ENCODE measurements at places on chromosomes 12 and 14. TPM values are rescaled to one million over a fixed set of nuclear protein-coding genes. Genes with fewer than 3 reads are reported as not detected.
A peak's percentile ranks its signal among the peaks of the same experiment; 100 is the strongest.

PLEKHH1 gene
- 3.5 TPM for total RNA-seq

RHOJ gene
- total RNA-seq, result 10.2 TPM

CEP83 gene
- total RNA-seq, result 14.4 TPM

CFAP73 gene
- total RNA-seq, result not detected

METAP2 gene
- 70.3 TPM for total RNA-seq

SLC38A4 gene
- 1.4 TPM for total RNA-seq

GRCh38 chr14:99327458-99328250 lies 55.7 kb upstream of the BCL11B start:
- no peak for DNase-seq

- DNase-seq, result no peak
Observed at GRCh38 chr12:132606466-132606865, 3.9 kb downstream of the LRCOL1 start.

DNA sequence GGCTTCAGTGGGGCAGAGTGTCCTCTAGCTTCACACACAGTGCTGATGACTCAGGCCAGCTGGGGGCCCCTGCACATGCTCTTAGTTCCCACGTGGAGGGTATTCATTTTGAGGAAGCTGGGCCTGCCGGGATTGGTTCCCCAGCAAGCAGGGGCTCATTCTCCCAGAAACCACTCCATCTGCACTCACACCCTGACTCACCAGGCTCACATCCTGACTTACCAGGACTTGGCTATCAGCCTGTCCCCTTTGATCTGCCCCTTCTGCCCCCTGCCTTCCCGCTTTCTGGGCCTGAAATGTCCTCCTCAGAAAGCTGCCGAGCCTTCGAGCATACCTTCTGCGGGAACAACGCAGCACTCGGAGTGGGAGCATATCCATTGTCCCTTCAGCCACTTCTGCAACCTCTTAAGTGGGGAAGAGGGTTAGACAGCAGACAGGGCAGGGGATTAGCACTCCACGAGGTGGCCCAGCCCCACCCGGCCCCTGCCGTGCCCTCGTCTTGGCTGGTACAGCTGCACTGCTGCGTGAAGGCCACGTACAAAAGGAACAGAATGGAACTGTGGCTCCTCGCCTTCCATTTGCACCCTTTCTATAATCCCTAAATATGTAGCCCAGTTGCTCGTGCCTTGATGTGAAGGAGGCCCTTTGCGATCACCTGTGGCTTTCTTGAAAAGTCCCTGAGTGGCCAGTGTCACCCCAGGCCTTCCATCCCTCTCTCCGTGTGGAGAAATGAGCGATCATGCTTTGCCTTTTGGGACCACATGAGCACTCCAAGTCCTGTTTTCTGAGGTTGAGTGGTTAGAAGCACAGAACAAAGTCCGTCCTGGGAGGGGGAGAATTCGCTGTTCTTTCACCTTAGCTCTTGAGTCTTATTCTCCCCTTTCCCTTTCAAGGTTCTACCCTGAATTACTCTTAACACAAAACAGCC lies 26.1 kb downstream of the TPCN1 start:
- no peak for DNase-seq

DNA sequence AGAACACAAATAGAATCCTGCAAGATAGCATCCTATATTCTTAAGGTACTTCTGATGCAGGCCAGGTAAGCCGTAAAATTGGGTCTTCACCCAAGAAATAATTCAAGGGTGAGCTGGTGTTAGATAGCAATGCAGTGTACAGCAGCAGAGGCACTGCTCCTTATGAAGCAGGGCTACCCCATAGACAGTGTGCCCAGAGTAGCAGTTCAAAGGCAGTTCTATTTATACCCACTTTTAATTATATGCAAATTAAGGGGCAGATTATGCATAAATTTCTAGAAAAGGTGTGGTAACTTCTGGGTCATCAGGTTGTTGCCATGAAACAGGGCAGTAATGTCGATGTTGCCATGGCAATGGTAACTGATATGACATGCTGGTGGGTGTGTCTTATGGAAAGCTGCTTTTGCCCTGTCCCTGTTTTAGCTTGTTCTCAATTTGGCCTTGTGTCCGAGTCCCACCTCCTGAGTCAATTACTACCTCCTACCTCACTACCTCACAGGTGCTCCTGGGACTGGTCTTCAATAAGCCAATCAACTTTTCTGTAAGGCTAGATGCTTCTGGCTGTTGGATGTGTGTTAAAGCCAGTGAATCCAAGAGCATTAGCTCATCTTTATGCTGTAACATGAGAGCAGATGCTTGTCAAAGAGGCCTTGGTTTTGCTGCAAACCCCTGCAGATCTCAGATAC lies 61.0 kb downstream of the PPM1A start:
- DNase-seq, result no peak

DNA sequence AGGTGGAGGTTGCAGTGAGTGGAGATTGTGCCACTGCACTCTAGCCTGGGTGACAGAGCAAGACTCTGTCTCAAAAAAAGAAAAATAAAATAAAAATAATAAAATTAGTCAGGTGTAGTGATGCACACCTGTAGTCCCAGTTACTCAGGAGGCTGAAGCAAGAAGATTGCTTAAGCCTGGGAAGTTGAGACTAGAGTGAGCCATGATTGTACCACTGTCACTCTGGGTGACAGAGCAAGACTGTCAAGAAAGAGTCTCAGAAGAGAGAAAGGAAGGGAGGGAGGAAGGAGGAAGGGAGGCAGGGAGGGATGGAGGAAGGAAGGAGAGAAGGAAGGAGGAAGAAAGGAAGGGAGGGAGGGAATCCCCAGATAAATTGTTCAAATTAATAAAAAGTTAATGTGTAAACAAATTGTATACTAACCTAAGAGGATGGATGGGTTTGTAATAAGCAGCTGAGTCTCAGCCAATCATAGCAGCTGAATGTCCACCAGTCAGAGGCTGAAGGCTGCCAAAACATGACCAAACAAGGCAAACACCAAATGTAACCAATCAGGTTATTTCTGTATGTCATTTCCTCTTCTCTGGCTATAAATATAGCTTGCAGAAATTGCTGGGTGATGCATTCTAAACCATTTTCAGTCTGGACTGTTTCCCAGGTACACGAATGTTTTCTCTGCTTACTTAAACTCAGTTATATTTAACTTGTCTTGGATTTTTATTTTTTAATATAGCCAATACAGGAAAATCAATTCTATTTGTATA lies 6.1 kb upstream of the CDCA4 start:
- no peak for DNase-seq

- DNase-seq, result no peak
Observed at GRCh38 chr14:21317398-21317797, 37.5 kb downstream of the RPGRIP1 start.

DNA sequence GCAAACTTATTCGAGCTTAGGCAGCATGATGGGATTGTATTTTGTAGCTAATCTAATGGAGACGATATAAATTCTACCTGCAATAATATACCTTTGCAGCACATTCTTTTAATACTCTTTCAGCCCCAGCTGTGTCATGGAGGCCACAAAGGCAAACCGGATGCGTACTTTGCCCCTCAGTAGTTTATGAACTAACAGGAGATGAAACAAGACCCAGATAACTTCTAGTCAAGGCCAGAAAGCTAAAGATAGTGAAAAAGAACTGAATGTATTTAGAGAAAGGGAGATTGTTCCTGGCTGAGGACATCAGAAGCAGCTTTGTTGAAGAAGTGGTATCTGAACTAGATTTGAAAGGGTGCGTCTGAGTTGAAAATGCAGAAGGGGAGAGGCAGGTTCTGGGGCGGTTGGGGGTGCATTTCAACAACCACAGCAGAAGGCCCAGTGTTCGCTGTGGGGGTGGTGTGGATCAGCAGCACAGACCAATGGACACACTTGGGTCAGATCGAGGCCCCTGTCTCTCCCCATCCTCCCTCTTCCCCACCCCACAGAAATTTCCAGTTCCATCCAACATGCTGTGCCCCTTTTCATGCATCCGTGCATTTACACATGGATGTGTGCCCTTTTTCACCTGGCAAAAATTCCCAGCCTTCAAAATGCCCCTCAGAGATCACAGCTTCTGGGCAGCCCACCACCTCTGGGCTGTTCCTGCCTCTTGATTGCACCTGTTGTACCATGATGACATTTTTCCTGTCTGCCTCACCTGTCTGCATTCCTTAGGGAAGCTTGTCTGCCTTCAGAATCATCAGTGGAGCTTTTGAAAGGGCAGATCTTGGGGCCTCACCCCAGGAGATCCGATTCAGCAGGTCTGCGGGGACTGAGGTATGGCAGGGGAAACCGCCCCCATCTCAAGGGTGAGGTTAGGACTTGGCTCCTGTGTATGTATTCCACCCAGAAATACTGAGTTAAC lies 2.2 kb downstream of the ZNF839 start:
- no peak for DNase-seq

DNA sequence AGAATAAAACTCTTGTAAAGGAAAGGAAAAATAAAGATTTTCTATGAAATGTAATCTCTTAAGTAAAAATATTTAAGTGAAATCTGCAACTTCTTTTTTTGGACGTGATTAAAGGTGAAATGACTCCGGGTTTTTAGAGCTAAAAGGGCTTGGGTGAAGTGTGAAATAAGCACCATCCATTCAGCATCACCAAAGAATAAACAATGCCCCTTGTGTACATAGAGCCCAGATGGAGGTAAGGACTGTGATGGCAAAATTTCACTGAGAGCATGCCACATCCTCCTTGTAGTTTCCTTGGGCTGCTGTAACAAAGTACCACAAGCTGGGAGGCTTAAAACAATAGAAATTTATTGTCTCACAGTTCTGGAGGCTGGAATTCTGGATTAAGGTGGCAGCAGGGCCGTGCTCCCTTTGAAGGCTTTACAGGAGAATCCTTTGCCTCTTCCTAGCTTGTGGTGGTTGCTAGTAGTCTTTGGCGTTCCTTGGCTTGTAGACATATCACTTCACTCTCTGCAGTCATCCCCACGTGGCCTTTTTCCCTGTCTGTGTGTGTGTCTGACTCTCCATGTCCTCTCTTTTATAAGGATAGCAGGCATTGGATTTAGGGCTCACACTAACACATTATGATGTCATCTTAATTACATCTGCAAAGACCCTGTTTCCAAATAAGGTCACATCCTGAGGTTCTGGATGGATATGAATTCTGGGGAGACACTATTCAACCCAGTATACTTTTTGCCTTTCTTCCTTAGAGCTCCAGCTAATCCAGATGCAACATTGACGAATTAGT lies 24.2 kb downstream of the ZNF664 start:
- no peak for DNase-seq

DNA sequence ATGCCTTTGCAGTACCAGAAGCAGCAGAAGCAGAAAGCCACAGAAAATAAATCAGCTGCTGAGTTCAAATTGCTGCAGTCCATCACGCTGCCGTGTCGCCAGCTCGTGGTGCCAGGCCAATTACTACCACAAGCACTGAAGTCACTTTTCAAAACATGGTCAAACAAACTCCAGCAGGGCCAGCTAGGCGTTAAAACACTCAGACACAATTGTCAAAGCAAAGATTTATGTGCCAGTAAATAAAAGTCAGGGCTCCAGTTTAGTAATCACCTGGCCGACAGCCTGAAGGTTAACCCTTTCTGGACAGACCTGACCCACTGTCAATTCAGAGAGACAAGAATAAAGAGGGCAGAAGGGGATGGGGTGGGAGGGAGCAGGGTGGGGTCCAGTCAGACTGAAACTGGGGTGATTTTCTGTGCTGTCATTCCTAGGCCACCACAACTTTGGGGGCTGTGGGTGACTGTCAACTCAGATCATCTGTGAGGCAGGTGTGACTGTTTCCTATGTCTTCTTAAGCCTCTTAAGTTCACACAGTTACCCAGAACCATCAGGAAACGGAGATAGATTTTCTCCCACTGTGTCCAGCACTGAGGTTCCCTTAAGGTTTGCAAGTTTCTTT lies 109.8 kb upstream of the FUT8 start:
- DNase-seq, result no peak

DNA sequence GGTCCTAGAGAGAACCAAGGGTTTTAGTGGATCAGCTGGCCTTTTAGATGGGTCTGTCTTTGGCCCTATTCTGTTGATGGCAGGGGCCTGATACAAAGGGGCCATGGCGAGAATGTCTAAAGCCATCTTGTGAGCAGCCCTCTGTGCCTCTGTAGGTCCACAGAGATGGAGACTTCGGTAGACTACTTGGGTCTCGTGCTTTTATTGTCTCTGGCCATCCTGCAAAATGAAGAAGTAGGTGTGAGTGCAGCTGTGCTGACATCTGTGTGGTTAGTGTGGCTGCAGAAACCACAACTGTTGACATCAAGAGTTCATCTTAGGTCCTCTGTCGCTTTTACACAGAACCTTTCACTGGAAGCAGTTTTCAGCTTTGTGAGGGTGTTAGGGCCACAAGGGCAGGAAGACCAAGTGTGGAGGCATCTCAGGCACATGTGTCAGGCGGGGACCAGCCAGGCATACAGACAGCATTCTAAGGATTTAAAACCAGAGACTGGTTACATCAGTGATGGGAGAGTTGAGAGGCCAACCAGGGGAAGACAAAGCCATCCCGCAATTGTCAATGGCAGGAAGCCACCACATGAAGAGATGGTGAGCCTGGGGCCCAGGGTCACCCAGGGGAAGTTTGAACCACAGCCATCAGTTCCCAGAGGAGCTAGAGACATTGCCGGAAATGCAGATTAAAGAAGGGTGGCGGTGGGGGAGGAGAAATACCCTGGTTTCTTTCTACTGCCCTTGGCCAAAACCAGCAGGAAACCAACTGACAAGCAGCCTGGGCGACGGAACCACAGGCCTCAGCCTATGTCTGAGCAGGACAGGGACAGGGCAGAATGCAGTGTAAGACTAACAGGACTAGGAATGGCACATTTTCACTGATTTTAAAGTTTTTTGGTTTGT lies 13.0 kb upstream of the TPCN1 start:
- DNase-seq, result peak; percentile 75

DNA sequence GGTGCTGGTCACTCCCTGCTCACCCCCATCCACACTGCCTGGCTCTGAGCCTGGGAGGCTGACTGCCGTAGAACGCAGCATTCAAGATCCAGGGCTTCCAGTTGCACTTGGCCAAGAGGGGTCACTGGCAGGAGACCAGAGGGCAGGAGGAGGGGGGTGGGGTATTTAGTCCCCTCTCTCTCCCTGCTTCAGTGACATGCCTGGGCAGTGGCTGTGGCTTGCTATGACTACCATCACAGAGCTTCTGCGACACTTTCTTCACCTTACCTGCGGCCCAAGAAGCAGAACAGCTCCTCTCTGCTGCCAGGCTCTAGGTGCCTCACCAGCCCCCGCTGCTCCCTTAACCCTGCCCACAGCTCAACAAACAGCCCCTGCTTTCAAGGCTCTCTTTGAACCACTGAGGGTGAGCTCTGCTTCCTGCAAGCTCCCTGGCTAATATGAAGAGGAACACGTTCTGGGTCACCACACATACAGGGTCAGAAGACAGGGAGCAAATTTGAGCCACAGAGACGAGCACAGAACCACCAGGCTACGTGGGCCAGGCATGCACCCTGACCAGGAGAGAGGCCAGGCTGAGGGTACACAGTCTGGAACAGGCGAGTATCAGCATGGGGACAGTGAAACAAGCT lies 55.7 kb downstream of the ITPK1 start:
- DNase-seq, result peak; percentile 64
